ENCODE measurements at places on chromosomes 5 and 9.

DNA sequence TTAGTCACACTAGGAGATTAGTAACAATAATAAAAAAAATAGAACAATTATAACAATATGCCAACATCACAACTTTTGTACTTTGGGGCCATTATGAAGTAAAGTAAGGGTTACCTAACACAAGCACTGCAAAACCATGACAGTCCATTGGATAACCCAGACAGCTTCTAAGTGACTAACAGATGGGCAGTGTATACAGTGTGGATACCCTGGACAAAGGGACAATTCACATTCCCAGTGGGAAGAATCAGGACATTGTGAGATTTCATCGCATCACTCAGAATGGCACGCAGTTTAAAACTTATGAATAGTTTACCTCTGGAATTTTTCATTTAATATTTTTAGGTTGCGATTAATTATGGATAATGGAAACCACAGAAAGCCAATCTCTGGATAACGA, 45.6 kb upstream of the JADE2 start:
- DNase-seq: no peak

- peak; percentile 78 for DNase-seq
These were observed 1.3 kb downstream of the NIM1K start for GRCh38 chr5:43193181-43193893.

DNA sequence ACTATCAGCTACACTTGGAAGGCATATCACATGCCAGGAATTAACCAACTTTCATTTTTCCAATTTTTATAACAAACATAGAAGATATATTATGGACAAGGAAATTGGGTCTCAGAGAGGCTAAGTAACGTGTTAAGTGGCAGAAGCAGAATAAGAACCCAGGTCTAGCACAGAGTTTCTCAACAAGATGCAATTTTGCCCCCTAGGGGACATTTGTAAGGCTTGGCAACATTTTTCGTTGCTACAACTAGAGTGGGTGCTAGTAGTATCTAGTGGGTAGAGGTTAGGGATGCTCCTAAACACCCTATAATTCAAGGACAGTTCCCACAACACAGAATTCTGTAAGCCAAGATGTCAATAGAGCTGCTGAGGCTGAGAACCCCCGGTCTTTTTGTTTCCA, 180.6 kb downstream of the SNCAIP start:
- no peak for DNase-seq

- DNase-seq: no peak
These were observed 59.8 kb upstream of the TBC1D9B start for GRCh38 chr5:179967489-179967888.

- DNase-seq: no peak
These were observed 12.6 kb upstream of the DENND1A start for GRCh38 chr9:123942542-123942941.

DNA sequence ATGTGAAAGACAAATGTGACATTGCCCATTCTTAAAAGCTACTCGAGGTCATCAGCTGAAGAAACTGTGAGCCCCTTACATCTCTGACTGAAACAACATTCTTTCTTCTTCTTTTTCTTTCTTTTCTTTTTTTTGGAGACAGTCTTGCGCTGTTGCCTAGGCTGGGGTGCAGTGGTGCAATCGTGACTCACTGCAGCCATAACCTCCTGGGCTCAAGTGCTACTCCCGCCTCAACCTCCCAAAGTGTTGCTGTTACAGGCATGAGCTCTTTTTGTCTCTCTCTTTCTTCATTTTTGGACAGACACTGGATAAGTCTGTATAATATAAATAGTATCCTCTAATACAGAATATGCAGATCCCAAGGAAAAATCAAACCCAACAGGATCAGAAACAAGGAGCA, 263.7 kb upstream of the KLF9 start:
- no peak for DNase-seq

GRCh38 chr5:84014966-84015365, 294.3 kb upstream of the HAPLN1 start:
- no peak for DNase-seq

DNA sequence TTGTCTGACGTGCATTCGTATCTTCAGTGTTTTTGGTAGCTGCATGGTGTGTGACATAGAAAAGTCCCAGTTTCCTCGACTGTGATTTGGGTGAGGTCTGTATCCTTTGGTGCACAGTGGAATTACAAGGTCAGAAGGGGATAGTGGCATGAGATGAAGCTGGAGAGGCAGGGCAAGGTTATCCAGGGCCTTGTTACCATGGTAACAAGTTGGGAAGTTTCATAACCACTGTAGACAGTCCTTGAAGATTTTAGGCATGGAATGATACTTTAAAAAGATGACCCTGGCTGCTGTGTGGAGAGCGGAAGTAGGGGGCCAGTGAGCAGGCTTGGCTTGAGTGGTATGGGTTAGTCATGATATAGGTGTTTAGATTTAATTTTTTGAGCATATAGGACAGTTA, 11.9 kb downstream of the EHMT1 start:
- no peak for DNase-seq

DNA sequence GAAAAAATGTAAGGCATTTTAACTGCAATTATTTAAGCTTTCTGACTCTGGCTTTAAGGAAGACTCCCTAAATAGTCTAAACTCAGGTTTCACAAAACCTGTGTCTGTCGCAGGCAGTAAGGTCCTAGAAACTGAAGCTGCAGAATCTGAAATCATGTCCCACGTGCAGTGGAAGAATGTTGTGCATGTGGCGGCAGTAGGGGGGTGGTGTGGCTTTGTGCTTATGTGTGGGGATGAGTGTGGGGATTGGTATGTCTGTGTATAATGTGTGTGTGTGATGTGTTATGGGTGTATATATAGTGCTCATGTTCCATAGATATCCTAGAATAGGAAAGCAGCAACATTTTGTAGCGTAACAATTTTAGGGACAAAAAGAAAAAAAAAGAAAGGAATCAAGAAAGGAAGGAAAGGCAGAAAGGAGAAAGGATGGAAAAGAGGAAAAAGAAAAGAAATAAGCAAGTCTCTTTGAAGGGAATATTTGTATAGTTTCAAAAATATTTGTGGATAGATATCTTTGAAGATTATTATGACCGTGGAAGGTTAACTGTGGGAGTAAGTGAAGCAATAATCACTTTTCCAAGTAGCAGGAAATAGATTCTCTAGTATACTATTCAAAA, 6.6 kb downstream of the ANKDD1B start:
- no peak for DNase-seq

- no peak for DNase-seq
These were observed 404.4 kb downstream of the ICE1 start for GRCh38 chr5:5826911-5827310.

DNA sequence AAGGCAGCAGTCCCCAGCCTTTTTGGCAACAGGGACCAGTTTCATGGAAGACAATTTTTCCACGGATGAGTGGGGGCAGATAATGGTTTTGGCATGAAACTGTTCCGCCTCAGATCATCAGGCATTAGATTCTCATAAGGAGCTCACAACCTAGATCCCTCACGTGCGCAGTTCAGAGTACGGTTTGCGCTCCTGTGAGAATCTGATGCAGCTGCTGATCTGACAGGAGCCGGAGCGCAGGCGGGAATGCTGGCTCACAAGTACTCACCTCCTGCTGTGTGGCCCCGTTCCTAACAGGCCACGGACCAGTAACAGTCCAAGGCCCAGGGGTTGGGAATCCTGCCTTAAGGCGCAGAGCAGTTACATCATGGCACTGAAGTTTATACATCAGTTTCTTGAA, 3.3 kb upstream of the BRD3 start:
- DNase-seq: no peak

DNA sequence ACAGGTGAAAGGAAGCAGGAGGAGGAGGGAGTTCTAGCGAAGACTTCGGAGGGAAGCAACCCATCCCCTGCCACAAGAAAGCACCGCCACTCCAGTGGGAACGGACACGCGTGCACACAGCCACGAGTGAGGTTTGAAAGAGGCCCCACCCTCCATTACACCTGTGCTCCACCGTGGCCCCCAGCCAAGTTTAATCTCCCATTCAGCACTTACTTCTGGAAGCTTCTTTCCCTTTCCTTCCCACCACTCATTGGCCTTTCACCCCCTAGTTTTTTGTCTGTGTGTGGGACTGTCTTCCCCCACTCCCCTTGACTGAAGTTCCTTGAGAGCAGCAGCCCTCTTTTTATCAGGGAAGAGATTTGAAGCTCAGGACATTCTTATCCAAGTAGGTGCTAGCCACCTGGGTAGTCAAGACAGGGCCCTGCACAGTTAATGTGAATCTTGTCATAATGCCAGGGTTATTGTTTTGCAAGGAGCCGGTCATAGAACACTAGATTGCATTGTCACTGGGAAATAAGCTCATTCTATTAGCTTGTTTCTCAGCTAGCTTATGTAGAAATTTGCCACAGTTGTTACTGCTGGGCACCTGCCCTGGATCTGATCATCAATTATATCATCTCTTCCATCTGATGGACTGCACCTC, 256.0 kb downstream of the DOCK8 start:
- DNase-seq: no peak

- no peak for DNase-seq
These were observed 1676.0 kb upstream of the NUDT12 start for GRCh38 chr5:105238561-105238960.

- no peak for DNase-seq
These were observed 378 bp downstream of the GPR151 start for GRCh38 chr5:146515473-146516150.

GRCh38 chr5:68464424-68464823, 248.9 kb downstream of the PIK3R1 start:
- DNase-seq: peak; percentile 85

GRCh38 chr5:149838881-149839739, 105.5 kb downstream of the PDE6A start:
- no peak for DNase-seq

DNA sequence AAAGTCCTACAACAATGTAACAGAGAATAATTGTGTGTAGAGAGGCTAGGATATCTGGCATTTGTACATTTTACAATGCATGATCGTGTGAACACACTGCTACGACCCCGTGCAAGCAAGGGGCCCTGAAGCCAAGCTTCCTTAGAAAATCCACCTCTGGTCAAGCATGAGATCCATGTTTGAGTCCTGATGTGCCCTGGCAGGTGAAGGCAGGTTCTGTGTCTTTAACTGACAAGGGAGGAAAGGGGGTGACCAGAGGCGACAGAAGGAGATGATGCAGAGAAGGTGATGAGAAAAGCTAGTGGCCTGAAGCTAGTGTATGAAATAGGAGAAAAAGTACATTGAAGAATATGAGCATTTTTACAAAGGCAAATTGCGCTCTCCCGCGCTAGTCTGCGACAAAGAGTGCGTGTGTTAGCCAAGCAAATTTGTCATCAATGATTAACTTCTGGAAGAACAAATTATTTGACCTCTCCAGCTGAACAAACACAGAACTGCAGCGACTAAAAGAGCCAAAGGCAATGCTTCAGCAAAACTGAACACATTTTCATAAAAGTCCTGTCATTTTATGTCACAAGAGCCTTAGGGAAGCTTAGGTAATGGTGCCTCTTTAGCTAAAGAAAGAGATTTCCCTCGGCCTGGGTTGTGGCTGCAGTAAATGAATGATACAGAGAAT, 101.7 kb upstream of the DAPK1 start:
- DNase-seq: no peak

- DNase-seq: no peak
These were observed 581.6 kb upstream of the CDH9 start for GRCh38 chr5:27619982-27620381.

DNA sequence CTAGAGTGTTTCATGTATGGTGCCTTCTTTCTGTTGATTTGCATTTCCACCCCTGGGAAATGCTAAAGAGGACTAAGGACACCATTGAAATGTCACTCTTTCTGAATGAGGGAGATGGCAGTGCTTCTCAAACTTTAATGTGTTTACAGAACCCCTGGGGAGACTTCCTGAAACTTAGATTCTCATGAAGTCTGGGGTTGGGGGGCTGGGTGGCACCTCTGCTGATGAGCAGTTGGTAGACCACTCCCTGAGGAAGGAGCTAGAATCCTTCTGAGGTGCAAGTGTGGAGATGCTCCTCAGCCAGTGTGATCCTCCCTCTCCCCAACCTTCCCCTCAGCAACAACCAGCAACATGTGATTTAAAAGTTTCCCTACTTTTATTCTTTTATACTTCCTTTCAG, 546.8 kb downstream of the LRRC70 start:
- DNase-seq: no peak

DNA sequence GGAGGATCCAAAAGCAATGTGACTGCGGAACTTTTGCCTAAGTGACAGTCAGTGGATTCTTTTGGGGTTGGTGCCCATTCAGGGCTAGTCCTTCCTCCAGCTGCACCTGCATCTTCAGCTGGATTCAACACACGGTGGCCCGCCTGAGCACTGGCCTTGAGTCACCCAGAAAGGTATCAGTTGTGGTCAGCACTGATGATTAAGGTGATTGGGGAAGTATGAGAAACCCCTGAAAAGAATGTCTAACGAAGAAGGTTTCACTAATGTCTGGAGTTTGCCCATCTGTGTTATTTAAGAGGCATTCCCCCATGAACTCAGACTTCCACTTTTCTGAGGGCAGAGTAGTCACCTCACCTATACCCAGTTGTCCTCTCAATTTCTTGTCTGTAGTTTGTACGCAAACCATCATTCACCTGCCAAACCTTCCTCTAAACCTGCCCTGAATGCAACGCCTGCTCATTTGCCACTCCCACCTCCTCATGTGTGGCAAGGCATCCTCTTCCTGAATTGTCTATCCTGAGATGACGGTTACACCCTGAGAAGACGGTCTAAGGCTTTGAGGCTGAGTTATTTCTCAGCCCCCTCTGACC, 27.2 kb downstream of the CSF2 start:
- peak; percentile 61 for DNase-seq

DNA sequence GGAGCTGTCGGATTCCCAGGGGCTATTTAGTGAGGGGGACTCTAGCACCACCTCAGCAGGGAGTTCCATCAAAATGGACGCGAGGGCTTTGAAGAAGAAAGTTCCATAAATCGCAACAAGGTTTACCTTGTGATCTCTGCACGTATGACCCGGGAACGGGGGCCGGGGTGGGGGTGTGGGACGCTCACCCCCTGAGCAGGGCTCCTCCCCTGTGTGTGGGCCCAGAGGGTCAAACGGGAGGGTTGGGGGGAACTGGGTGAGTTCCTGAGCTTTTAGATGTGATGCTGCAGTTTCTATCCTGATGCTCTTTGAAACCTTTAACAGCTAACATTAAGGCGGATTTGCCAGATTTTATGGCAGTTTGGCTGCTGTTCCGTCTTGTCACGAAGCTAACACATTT, 18.9 kb upstream of the LRRC14B start:
- no peak for DNase-seq

- DNase-seq: no peak
These were observed 37.3 kb downstream of the ADAMTS2 start for GRCh38 chr5:179307931-179308471.

GRCh38 chr5:133230823-133231578, 179.2 kb downstream of the HSPA4 start:
- no peak for DNase-seq

DNA sequence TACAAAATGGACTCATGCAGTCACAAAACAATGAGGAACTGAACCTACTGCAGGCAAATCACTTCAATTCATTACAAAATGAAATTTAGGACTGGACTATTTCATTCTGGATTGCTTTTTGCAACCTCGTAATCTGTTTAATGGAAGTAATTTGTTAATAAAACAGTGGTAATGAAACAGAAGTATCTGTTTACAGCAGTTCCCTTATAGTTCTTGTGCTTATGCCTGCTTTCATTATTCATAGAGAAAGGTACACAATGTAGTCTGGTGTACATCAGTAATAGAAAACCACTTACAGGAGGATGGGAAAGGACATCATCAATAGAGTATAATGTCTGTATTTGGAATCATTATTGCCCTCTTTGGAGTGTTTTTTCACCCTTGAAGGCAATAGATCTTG, 389.2 kb upstream of the NUDT12 start:
- DNase-seq: no peak

Data from activated CD4-positive, alpha-beta T cell treated with anti-CD3 and anti-CD28 coated beads, Interleukin-2, amount 50 U/mL, for 16 hours (primary cell).